ENCODE measurements at places on chromosomes 6 and 20. TPM values are rescaled to one million over a fixed set of nuclear protein-coding genes. Genes with fewer than 3 reads are reported as not detected.

Gene BPIFA1
- polyA plus RNA-seq = not detected

Gene ZC3H12D
- 0.29 TPM for polyA plus RNA-seq

Gene ARMH2
- not detected for polyA plus RNA-seq

Gene LST1
- polyA plus RNA-seq = not detected

Gene ADGRF1
- polyA plus RNA-seq = not detected

Gene FRMD1
- polyA plus RNA-seq = not detected

Gene DEFB132
- not detected for polyA plus RNA-seq

Gene RIPPLY2
- polyA plus RNA-seq = 1.2 TPM

Gene TP53TG5
- 3.5 TPM for polyA plus RNA-seq

Gene HDGFL1
- polyA plus RNA-seq = not detected

Gene ZSCAN23
- 4.9 TPM for polyA plus RNA-seq

Gene MTRF1L
- 26.0 TPM for polyA plus RNA-seq

Gene KCNB1
- 0.10 TPM for polyA plus RNA-seq

Gene TMEM14C
- 441 TPM for polyA plus RNA-seq

Gene C20orf144
- 1.4 TPM for polyA plus RNA-seq

Measured in cardiac muscle cell (in vitro differentiated cells and primary cell).